NCI-H345 (cell line): ENCODE measurements at places on chromosomes 11 and 22.
A peak's percentile ranks its signal among the peaks of the same experiment; 100 is the strongest.

GRCh38 chr11:8356721-8357504 lies 93.2 kb upstream of the LMO1 start:
- DNase-seq, result no peak

DNA sequence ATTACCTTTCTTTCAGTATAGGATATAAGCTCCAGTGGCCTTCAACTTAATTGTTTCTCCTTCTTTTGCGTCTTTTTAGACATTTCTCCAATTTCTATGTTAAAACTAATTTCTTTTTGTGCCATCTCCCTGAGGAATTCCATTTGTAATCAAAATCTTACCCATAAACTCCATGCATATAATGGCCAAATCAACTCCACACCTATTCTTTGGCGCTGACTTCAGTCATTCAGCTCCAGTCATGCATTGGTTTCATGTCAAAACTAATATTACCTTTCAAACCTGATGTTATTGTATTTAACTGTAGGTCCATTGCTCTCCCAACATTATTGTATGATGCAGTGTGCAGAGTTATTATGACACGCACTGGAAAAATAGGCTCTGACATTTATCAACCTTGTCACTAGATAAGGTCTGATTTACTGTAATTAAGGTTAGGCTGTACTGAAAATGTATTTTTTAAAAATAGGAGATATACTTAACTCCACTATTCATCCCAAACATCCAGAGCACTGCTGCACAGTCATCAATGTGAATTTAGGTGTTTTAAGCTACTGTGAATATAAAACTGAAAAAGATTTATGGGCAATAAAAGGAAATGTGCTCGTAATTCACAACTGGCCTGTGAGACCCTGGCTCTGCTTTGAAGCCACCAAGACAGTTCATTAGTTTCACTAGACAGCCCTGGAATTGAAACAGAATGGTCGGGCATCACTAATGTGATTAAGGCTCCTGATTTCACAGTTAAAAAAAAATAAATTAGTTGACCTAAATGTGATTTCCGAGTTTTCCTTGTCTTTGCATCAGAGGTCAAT lies 180.6 kb upstream of the GRIA4 start:
- no peak for DNase-seq

DNA sequence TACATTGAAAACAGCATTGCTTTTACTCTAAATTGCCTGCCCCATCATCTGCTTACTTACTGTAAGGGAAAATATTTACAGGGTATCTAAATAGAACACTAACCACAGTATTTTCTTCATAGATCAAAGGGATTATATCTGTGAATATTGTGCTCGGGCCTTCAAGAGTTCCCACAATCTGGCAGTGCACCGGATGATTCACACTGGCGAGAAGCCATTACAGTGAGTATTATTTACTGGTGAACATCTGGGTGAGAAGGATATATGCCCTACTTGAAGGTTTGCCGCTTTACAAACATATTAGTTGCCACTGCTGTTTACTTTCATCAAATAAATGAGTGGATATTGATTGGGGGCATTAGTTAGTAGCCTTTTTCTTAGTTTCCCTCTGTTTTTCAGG lies 5.9 kb upstream of the CNTF start:
- DNase-seq, result no peak

- no peak for DNase-seq
Measured at GRCh38 chr22:43467216-43467940, 55.6 kb downstream of the MPPED1 start.

DNA sequence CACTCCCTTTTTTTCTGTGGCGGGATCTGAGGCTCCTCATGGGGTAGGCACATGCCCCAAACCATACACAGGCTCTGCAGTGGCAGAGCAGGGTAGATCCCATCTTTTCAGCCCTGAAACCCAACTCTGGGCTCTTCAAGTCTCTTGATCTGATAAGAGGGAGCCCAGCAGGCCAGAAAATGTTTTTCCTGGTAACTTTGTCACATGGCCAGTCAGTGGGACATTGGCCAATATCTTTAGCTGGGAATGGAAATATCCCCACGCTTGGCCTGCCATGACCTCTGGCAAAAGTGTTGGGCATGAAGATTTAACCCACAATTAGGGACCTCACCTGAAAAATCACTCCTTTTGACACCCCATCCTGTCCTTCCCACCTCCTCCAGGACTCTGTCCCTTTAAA lies 8.1 kb downstream of the INPP5J start:
- no peak for DNase-seq

GRCh38 chr11:28969832-28970231 lies 861.6 kb downstream of the METTL15 start:
- DNase-seq, result peak; percentile 36

GRCh38 chr11:72624496-72625201 lies 49.6 kb downstream of the PDE2A start:
- DNase-seq, result no peak

GRCh38 chr22:50074551-50075530 lies 10.4 kb downstream of the MLC1 start:
- peak; percentile 74 for DNase-seq
